ENCODE measurements at places on chromosomes 5 and 9.
A peak's percentile ranks its signal among the peaks of the same experiment; 100 is the strongest.

GRCh38 chr5:111742177-111742994 lies 14.6 kb downstream of the NREP start:
- DNase-seq = no peak

DNA sequence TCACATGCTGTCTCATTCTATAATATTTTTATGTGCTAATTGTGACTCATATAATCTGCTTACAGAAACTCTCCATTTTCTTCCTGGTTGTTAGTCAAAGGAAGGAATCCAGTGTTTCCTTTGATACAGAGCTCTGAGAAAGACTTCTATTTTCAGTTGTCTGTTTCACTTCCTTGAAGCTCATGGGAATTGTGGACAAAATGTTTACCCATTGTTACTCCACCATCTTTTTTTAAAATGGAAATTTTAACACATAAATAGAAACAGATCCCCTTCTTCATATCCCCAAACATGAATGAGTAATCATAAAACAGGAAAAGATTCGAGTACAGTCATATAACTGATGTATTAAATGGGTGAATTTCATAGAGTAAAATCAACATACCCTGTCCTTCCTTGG lies 42.0 kb upstream of the KCNN2 start:
- DNase-seq = peak; percentile 8

DNA sequence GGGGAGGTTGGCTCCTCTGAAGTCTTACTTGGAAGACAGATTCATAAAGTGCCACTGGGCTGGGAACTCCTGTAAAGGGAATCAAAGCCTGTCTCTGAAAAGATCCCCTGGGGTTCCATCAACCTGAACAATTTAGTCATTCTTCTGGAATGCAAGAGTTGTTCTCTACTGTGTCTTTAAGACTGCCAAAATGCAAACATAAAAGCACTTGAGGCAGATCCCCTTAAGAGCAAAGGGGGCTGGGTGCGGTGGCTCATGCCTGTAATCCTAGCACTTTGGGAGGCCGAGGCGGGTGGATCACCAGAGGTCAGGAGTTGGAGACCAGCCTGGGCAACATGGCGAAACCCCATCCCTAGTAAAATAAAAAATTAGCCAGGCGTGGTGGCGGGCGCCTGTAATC lies 16.7 kb downstream of the CDKN2AIPNL start:
- DNase-seq = no peak

- peak; percentile 91 for DNase-seq
Observed at GRCh38 chr5:74017786-74018211, 391.8 kb downstream of the ARHGEF28 start.

DNA sequence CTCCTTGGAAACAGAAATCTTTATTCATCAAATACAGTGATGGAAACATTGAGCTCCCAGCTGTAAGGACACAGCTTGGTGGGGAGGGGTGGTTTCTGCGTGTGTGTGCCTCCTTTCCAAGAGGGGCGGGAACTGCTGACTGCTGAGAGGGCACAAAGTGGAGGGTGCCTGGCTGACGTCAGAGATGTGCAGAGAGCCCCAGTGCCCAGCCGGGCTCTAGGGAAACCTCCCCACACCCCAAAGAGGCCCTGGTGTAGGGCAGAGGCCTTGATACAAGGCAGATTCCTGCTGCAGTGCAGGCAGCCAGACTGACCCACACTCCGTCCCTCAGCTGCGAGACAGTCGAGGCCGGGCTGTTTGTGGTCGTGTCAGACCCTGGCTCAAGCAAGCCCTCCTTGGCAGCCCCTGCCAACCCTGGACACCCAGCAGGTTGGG lies 191.0 kb downstream of the CACNA1B start:
- DNase-seq = no peak

GRCh38 chr9:128148509-128149000 lies 698 bp upstream of the LCN2 start:
- DNase-seq = no peak

GRCh38 chr9:70466976-70467561 lies 52.6 kb upstream of the KLF9 start:
- no peak for DNase-seq

Data from LoVo (cell line).